Right ventricle myocardium inferior (tissue), 1 donor: ENCODE measurements at places on chromosomes 13 and 19.

DNA sequence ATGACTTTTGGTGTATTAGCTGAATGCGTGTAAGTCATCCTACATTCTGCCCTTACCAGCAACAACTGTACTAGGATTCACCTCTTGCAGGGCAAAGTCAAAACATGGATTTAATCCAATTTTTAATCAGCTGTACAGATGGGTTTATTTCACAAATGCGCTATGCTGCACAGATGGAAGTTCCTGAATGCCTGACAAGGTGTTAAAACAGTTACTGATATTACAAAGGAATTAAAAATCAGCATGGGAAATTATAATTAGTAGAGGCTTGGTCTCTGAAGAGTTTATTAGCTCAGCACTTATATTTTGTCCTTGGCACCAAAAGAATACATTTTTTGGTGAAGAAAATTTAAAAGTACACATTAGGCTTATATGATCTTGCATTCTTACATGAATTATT, 448.9 kb downstream of the PCDH9 start:
- DNase-seq, result no peak

GRCh38 chr13:93875547-93875946, 603.9 kb downstream of the DCT start:
- no peak for DNase-seq

GRCh38 chr13:35720690-35721554, 244.4 kb upstream of the MAB21L1 start:
- no peak for DNase-seq

DNA sequence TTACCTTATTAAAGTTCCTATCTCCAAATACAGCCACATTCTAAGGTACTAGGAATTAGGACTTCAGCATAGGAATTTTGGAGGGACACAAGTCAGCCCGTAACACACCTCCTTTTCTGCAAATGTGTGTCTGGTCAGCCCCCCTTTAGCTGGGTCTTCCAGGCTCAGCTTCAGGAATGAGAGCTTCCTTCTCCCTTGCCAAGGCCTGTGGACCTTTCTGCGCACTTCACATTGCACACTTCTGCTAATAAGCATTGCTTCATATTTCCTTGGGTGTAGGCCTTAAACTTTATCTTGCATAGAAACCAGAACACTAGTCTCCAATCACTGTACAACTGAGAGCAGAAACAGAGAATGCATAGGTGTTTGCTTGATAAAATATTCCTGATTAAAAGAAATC, 4.5 kb upstream of the STK24 start:
- DNase-seq, result no peak

DNA sequence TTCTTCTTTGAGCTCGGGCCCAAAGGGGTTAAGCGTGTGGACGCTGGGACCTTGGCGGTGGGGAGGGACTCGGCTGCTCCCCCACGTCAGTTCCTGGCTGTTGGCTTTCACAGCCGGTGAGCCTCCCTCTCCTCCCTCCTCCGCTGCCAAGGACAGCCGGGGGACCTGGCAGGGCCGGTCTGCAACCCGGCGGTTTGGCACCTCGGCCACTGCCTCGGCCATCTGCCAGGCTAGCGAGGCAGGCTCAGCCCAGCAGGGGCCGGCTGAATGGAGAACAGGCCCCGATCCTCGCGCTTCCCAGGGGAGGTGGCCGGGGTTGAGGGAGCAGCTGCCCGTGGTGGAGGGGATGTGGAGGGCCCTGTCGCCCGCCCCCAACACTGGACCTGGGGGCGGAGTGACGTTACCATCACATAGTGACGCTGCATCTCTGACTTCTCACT, 5.0 kb downstream of the TLE5 start:
- peak; percentile 94 for DNase-seq

GRCh38 chr13:71886880-71887279, 19.9 kb upstream of the DACH1 start:
- DNase-seq, result no peak

DNA sequence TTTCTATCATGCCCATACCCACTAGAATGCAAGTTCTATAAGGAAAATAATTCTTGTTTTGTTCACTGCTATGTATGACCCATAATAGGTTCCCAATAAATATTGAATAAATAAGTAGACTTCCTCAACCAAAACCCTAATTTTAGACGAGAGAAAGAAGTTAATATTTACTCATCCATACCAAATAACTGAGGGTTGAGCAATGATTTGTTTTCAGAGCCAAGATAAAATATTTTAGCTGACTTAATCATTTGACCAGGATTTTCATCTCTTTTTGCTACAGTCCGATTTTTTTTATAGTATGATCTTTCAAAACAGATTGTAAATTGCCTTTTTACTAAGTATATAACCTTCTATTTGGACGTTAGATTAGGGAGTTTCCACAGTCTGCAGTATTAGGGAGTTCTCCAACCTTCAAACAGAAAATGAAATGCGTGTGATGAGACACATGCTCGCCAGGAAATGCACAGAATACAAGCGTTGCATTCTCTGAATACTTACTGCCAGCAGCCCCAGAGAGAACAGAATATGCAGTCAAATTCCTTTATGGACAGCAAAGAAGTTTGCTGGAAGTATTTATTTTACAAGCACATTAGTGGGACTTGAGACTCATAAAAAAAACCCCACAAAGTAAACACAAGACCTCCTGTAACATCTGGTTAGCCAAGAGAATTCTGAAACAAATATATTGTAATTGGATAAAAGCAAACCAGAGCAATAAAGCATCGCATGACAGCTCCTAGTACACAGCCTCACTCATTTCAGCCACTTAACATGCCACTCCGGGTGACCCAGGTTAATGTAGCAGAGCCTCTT, 230.0 kb downstream of the MYO16 start:
- DNase-seq, result no peak

DNA sequence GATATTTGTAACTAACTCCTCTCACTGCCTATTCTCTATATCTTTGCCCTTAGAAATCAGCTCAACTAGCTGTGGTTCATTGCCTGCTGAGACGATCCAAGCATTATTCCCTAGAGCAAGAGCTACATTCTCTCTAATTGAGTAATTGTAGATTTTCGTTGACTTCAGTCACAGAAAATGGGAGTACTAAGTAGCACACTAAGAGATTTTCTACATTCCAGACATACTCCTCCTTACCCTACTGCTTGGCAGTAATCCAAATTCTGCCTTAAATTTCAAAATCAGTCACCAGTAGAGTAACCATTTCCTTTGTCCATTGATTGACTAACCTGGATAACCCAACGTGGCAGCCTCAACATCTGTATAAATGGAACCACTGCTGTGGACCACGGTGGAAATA, 1786.8 kb downstream of the SLITRK5 start:
- DNase-seq, result no peak

GRCh38 chr19:13152356-13152973, 2.3 kb downstream of the IER2 start:
- no peak for DNase-seq

- no peak for DNase-seq
Measured at GRCh38 chr13:93496985-93497673, 270.5 kb downstream of the GPC6 start.

DNA sequence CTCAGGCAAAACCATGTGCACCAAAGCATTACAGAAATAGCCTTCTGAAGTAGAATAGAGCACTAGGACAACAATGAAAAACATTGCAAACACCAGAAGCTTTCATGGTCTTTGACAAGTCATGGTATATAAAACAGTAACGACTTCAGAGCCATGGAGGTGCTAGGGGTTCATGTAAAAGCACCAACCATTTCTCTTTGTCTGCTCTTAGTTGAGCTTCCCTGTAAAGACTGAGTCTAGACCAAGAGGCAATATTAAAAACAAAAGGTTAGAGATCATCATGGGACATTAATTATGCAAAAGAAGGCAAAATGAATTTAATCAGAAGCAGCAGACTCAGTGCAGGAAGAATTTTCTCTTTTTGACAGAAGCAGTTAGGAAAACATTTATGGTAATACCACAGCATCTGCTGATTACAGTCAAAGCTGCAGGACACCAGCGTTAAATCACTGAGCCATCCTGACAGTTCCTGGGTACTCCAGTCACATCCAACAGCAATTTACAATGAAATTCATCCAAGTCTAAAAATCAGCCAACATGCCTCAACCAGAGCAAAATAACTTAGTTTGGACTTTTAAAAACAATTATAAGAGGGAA, 476.8 kb downstream of the DIAPH3 start:
- no peak for DNase-seq

DNA sequence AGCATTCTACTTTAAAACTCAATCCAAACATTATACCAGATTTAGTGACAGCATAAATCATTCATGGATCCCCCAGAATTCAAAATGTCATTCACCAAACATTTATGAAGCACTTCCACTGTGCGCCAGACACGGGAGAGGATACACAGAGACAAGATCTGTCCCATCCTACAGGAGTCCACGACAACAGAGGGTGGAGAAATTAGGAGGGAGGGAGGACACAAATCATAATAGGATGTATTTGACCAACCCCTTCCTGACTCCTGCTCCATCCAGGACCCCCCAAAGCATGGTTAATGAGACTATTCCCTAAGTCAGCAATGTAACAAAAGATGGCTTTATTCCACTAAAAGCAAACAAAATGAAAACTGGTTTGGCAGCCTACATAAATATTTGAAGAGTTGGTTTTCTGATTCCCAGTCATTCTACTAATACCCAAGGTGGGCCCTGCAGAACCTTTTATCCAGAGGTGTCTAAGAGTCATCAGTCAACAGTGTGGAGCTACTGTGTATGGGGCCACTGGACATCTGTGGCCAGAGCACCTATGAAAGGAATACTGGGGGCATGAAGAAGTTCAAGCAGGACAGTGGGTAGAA, 62.8 kb upstream of the DOCK9 start:
- no peak for DNase-seq

- no peak for DNase-seq
Measured at GRCh38 chr13:26837997-26838396, 77.4 kb upstream of the GPR12 start.

DNA sequence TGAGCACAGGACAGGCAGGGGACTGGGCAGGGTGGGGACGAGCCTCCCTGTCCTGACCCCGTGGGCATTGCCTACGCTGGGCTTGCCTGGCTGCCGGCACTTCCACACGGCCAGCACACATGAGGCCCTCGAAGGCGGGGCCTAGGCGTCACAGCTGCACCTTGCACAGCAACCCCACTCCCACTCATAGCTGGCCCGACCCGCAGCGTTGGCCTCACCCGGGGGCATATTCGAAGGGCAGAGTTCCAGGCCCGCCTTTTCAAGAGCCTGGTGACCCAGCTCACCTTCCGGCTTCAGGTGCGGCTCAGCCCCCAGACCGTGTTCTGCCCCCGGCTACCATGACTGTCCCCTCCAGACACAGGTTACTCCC, 16.9 kb upstream of the PROZ start:
- DNase-seq, result peak; percentile 63

DNA sequence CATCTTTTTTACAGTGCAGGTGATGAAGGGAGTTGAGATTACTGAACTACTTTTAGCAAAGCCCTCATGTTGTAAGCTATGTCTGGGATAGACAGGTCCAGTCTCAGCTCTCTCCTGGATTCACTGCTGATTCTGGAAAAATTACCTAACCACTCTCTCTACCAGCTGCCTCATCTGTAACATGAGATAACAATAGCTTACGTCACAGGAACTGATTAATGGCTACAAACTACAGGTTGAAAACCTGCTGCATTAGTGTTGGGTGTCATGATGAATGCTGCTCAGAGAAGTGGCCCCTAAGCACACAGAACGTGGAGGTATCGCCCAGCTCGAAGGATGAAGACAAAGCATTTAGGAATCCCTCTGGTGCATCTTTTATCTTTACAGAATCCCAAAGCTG, 277.8 kb downstream of the ABCC4 start:
- no peak for DNase-seq

GRCh38 chr13:112742583-112742982, 52.7 kb downstream of the ATP11A start:
- no peak for DNase-seq

DNA sequence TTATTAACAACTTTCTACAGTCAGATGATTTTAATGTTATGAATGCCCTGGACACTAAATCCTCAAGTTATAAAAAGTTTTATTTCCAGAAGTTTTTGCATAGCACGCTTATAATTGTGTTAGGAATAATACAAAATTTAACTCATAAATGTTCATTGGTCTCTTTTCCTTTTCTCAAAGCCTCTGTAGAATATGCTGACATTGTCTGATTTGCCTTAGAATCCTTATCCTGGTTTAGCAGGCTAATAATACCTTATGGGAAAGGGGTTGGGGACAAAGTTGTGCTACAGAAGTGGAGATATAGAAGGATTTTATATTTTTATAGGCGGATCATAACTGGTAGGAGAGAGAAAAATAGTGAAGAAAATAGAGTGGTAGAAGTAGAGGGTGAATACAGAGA, 1739.6 kb downstream of the OLFM4 start:
- no peak for DNase-seq

DNA sequence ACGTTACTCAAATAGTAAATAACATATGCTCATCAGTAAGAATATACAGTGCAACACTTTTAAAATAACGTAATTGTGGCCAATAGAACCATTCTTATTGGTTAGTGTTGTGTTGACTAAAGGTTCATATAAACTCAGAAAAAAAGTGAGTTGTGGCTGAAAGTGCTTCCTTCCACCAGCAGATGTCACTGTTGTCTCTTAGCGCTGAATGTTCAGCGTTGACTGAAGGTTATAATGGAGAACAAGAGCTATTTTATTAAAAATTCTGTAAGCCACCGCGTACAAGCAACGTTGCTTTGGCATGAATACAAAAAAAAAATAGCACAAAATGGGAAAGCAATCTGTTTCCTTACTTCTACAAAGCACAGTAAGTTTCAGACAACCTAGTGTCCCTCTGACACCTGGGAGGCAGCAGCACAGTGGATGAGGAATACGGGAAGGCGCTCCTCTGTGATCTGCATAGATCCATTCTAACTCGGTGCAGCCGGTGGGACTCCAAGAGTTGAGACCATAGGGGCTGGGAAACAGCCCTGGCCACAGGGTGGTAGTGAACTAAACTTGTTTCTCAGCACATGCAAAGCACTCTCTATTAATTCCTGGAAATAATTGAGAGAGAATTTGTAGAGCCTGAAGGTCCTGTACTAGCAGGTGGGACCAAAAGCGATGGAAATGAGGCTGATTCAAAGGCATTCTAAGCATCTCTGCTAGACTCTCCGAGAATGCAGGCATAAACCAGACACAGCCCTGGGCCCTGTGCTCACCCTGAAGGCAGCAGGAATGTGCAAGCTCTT, 23.9 kb upstream of the OXGR1 start:
- DNase-seq, result no peak

GRCh38 chr13:113653264-113654174, 4.5 kb downstream of the ATP4B start:
- DNase-seq, result no peak

- DNase-seq, result no peak
Measured at GRCh38 chr13:78323848-78324247, 279.5 kb downstream of the POU4F1 start.

- no peak for DNase-seq
Measured at GRCh38 chr19:39263912-39264305, 4.3 kb upstream of the IFNL2 start.

DNA sequence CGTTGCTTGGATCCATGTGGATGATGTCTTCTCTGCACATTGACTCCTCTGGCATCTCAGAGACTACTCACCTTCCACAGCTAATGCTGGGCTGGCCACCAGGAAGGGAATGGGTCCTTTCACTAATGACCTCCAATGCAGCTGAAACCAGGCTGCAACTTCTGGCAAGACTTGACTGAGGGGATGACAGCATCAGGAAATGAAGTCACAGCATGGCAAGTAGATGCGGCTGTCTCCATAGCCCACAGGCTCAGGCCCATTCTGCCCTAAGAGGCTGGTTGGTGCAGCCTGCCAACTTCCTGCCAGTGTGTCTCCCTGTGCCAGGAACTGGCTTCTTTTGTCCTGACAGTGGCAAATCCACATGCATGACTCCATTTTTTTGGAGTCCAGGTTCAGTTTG, 467.3 kb downstream of the TSHZ3 start:
- no peak for DNase-seq
